Dermis lymphatic vessel endothelial cell (primary cell): ENCODE measurements at places on chromosomes 12 and 14. TPM values are rescaled to one million over a fixed set of nuclear protein-coding genes. Genes with fewer than 3 reads are reported as not detected.

FITM1 gene
- total RNA-seq: 0.34 and 0.76 TPM in 2 replicates

TAS2R50 gene
- total RNA-seq: 1.6 and 2.4 TPM in 2 replicates

TC2N gene
- 14.0 and 37.5 TPM in 2 replicates for total RNA-seq

C14orf180 gene
- not detected in 2 replicates for total RNA-seq

VRTN gene
- not detected in 2 replicates for total RNA-seq

P2RX2 gene
- not detected in 2 replicates for total RNA-seq

PPP1R12A gene
- 65.2 and 98.3 TPM in 2 replicates for total RNA-seq

BATF gene
- total RNA-seq: 2.6 and 3.4 TPM in 2 replicates

FAM186B gene
- total RNA-seq: 0.11 and 0.26 TPM in 2 replicates

DBX2 gene
- not detected in 2 replicates for total RNA-seq

SAMD15 gene
- 0.33 and 1.2 TPM in 2 replicates for total RNA-seq

PTPN21 gene
- 5.3 TPM in 2 replicates for total RNA-seq

PRPH gene
- not detected in 2 replicates for total RNA-seq
